ENCODE measurements at places on chromosomes 2 and 18. TPM values are rescaled to one million over a fixed set of nuclear protein-coding genes. Genes with fewer than 3 reads are reported as not detected.

Gene GLI2
- total RNA-seq, result 49.1 TPM

Gene HOXD1
- total RNA-seq, result not detected

Gene CELF4
- total RNA-seq, result 1.9 TPM

Gene DSC2
- 10.2 TPM for total RNA-seq

Gene HOXD3
- total RNA-seq, result 1.9 TPM

Gene LHCGR
- 0.12 TPM for total RNA-seq

Gene CRACDL
- 0.37 TPM for total RNA-seq

Gene BARD1
- total RNA-seq, result 40.4 TPM

Gene SKOR2
- total RNA-seq, result 1.4 TPM

Gene CNGA3
- total RNA-seq, result 0.84 TPM

Gene SERPINB13
- total RNA-seq, result not detected

Gene SCN3A
- total RNA-seq, result 3.7 TPM

Gene BCS1L
- 45.2 TPM for total RNA-seq

DNA sequence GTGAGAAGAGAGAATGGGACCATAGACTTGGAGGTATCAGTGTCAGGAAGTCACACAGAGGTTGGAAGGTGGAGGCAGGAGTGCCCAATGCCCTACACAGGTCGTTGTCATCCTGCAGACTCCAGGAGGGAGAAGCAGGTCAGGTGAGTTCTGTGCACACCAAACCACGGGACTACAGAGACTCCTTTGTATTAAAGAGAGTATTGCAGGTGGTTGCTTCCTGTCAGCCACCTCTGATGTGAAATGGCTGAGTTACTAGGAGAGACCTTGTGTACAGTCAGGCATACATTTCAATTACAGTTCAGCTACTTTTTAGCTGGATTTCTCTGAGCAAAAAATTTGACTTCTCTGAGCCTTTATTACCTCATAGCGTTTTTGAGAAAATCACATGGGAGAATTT lies 51.6 kb downstream of the SPP2 start:
- DNase-seq, result no peak

DNA sequence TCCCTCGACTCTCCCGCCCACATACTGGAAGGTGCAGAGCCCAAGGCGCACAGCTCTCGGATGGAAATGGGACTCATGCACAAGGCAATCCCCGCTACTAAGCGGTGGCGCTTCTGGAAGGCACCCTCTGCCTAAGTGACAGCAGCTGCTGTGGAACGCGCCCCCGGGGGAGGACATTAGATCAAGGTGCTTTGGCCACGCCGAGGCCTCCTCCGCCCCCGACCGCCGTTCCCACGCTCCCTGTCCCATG lies 202 bp downstream of the MCEE start:
- DNase-seq, result no peak

DNA sequence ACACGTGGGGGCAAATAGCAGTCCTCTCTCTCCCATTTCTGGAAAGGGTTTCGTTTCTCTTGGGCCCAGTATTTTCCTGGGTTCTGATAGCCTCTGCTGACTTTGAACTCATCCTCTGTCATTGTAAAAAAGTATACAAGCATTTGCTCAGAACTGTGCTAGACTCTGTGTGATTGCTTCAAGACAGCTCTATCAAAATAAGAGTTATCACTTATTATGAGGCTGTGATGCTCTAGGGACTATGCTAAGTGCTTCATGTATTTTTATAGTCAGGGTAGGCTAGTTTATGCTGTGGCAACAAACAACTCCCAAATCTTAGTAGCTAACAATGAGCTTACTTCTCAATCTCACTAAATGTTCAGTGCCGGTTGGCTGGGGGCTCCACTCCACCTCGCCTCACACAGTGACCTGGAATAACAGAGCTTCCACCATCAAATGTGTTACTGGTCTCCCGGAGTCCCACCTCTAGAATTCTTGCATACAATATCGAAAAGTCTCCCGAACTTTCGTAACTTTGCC lies 110.8 kb upstream of the CDC42EP3 start:
- no peak for DNase-seq

DNA sequence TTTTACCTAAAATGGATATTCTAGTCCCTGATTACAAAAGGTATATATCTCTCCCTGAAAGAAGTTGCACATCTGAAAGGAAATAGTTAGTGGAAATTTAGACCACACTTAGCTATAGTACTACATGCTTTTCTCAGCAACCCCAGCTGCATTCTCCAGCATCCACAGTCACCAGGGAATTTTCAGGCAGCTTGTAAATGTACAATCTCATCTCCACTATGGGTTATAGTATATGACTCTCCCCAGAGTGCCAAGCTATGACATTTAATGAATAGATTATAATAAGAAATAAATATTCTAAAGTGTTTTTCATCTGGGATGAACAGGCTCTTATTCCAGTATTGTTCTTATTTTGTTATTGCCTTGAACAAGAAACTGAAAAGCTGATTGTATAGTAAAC lies 197.6 kb upstream of the HNRNPA3 start:
- DNase-seq, result no peak

DNA sequence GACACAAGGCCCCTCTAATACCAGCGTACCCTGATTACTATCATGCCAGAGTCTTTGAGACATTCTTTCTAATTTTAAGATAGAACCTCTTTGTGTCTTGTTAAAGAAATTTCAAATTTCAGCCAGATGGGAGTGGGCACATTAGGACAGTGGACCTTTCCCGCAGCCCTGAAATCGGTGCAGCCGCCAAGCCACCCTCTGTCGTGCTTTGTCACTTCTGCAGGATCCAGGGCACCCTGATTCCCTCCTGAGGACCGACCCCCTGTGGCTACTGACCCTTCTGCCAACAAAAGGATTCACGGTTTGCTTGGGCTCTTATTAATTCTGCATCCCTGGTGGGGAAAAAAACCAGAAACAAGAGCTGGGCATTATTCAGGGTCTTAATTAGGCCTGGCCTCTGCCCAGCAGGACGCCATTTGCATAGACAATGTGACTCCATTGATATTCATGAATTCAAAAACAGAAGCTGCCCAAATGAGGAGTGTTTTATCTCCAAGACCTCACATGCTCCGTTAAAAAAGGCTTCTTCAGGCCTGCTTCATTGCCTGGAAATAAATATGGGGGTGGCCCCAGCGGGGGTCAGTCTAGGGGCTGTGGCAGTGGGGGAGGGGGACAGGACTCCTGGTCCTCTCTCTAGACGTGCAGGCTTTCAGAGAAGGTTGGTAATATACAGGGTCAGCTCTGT lies 116.9 kb downstream of the ALPK2 start:
- no peak for DNase-seq

DNA sequence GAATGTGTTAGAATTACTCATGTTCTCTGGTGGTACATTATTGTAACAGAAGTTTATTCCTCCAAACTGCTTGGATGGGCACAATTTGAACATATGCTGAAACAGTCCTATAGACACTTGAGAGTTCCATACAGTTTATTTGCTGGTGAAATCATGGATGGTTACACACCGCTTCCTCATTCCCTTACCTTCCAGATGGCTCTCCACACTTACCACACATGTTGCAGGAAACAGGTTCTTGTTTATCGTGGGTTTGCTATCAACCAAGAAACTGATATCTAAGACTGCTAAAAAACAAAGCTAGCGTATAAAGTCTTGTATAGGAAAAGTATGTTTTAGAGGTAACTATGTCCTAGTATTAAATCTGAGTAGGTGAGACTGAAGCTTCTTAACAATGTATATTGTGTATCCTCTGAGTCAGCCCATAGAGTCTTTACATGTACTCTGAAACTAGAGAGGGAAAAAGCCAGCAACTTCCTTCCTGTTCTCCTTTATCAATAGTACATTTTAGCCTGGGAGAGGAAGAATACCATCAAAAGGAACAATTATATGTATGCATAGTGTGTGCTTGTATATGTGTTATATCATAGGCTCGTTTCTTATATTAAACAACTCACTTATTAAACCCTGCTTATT lies 313.1 kb downstream of the PLCL1 start:
- no peak for DNase-seq

DNA sequence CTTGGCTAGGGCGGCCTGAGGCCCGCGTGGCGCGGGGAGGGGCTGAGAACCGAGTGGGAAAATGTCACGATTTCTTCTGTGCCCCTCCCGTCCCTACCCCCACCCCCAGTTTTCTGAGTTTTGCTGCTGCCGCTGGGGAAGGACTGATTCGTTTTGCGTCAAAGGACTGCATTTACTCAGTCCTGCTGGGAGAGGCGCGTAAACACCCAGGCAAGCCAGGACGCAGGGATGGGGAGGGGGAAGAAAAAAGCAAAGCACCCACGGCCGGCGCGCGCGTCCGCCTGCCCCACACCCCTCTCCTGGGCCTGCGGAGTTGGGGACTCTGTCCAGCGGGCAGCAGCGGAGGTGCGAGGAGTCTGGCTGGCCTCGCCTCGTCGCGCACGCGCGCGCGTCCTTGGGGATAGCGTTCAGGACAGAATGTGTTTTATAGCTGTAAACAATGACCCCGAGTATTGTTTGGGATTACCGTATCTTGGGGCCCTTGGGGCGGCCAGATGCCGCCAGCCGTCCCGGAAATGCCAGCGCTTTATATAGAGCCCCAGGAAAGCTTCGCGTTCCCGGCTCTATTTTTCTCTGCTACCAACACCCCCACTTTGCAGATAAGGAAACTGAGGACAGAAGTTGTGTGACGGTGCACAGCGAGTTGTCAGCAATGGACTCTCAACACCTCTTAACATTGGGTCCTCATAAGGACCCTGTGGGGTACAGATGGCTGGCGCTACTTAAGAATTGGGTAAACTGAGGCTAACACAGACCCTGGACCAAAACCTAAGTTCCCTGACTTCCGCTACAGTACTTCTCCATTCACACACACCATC lies 1.7 kb upstream of the FOSL2 start:
- DNase-seq, result peak; percentile 34

DNA sequence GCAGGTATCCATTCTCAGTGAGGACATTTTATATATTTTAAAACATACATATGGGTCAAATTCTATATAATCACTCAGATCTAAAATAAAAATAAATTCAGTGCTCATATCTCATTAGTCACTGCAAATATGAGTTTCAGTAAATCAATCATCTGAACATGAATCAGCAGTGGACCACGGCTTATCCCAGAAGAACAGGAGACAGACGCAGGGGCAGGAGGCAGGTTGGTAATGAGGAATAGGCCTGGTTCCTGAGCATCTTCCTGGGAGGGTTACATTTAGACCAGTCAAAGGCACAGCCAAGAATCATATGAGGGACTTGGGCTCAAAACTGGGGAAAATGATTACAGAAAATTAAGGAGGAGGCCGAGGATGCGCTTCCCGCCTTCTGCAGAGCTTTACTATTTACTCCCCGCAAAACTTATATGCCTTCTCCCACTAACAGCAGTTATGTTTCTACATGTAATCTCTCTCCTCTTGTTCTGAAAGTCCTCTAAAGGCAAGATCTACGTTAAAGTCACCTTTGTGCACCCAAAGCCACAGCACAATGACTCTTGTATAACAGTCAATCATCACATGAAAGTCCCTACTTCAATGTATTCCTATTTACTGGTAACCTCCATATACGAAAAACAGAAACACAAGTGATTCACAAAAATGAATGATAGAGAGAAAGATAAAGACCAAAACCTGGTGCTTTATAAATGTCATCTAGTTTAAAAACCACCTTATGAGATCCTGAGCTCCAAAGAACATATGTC lies 35.1 kb downstream of the SH3YL1 start:
- DNase-seq, result no peak

DNA sequence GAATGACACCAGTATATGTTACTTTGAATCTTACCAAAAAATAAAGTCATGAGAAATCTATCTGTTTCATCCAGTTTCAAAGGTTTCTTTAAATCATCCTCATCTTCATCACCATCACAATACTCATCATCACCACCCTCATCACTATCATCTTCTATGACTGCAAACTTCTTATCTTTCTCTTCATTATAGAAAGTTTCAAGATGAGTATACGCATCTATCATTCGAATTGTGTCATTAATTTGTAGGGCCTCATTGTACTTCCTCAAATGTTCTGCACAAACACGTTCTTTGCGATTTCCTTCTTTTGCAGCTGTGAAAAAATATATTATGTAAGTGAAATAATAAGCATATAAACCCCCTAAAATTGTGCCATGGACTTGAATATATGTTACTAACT lies 34.1 kb upstream of the FAP start:
- no peak for DNase-seq

DNA sequence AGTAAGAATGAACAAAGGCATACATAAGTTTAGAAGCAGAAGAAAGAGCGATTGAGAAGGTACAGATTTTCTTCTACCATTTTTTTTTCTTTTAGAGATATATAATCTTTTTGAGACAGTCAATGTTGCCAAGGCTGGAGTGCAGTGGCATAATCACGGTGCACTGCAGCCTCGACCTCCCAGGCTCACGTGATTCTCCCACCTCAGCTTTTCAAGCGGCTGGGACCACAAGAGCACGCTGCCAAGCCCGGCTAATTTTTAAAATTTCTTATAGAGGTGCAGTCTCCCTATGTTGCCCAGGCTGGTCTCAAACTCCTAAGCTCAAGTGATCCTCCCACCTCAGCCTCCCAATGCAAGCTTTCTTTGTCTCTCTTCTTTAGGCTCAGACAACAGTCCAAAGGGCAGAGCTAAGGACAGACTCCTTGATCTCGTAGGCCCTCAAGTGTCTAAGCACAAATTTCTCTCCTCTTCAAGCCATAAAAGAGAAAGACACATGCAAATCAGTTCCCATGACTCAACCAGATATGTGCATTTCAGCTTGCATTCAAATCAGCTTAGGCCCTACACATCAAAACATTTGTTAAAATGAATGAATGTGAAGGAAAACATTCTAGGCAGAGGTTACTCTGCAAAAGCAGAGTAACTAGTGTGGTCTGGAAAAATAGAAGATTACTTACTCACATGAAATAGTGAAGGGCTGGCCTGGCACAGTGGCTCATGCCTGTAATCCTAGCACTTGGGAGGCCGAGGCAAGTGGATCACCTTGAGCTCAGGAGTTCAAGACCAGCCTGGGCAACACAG lies 18.0 kb downstream of the ITSN2 start:
- DNase-seq, result no peak

- DNase-seq, result peak; percentile 68
Measured at GRCh38 chr18:23259701-23260681, 124.7 kb downstream of the CABLES1 start.

GRCh38 chr2:163348857-163349380 lies 386.9 kb downstream of the FIGN start:
- peak; percentile 32 for DNase-seq

DNA sequence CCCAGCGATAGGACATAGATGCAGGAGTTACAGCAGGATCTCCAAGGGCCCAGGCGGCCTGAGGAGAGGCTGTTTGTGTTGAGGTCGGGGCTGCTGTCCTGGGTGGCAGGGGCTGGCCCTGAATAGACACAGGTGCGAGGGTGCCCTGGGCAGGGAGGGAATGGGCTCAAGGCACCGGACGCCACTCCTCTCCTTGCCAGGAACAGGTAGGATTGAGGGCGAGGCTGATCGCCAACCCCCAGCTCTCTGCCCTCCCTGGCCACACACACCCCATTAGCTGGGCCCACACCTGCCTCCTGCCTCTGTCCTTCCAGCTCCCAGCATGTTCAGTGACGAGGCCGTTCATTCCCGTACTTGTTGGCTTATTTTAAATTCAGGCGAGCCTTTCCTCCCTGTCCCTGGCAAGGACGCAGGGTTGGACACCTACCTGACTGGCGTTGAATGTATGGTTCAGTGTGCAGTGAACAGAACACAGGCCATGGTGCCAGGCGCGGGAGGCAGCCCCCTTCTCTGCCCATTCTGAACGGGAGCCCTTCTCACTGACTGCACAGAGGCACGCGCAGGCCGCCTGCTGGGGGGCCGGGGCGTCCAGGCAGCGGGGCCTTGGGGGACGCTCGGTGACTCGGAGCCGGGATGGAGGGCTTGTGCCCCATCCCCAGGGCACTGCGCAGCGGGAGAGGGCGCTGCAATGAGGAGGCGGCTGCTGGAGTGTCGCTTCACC lies 41.3 kb upstream of the SNED1 start:
- no peak for DNase-seq

- no peak for DNase-seq
Measured at GRCh38 chr2:11389551-11390398, 45.3 kb upstream of the ROCK2 start.

GRCh38 chr2:195818106-195818505 lies 161.1 kb downstream of the SLC39A10 start:
- DNase-seq, result no peak

Data from neural crest cell (in vitro differentiated cells).